ENCODE measurements at places on chromosomes 1 and 21.

- no peak for DNase-seq
These were observed 83.2 kb upstream of the HOOK1 start for GRCh38 chr1:59731591-59731990.

- no peak for DNase-seq
These were observed 504.7 kb upstream of the PBX1 start for GRCh38 chr1:164054331-164054730.

DNA sequence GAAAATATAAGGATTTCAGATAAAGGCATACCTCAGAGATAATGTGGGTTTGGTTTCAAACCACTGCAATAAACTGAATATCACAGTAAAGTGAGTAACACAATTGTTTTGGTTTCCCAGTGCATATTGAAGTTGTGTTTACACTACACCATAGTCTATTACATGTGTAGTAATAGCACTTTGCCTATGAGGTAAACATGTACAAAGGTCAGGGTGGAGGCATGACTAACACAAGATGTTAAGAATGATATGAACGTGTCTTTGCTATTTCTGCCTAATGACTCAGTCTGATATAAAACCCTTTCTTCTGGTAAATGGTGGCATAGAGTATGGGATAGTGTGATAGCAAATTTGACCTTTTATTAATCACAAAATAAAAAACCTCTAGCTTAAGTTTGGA is 621.5 kb upstream of the ADGRL2 start:
- DNase-seq = no peak

- no peak for DNase-seq
These were observed at the start of gene SLC35F3 for GRCh38 chr1:233904633-233905415. Gene SLC35F3 (plus strand): TSS chr1:233904676.
